ENCODE measurements at places on chromosomes 1 and 21.

DNA sequence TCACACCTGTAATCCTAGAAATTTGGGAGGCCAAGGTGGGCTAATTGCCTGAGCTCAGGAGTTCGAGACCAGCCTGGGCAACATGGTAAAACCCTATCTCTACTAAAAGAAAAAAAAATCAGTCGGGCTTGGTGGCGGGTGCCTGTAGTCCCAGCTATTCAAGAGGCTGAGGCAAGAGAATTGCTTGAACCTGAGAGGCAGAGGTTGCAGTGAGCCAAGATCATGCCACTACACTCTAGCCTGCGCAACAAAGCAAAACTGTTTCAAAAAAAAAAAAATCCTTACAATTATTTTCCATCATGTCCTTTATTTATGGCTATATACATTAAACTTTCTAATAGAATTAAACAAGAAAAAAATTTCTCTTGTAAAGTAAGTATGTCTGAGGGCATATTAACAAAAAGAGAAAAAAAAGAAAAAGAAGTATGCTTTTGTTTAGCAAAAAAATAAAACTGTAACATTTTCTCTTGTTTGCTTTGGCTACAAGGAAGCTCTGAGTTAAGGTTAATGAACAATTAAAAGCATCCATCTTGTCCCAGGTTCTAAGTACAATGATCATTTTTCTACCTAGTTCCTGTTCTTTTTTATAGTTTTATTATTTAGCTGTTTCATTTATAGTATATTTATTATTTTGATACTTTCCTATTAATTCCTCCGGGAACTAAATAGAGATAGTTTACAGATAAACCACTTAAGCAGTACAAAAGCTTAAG is 18.1 kb downstream of the TMEM50B start:
- DNase-seq = no peak

- DNase-seq = no peak
These were observed 41.8 kb upstream of the SLC16A1 start for GRCh38 chr1:112997781-112998180.

DNA sequence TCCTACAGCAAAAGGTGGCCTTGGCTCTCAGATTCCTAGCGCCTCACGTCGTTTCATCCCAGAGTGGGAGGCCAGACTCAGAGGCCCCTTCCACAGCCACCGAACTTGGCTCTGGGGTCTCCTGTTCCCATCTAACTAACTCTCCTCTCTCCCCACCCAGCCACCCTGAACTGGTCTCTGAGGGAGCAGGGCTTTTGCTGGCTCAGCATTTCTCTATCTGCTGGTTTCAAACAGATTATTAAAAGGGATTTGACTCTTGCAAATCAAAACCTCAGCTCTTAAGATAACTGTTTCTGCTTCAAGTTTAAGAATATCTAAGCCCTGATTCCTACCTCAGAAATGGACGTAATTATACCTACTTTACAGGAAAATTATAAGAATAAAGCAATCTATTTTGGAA is 91.0 kb upstream of the ATP1B1 start:
- no peak for DNase-seq

DNA sequence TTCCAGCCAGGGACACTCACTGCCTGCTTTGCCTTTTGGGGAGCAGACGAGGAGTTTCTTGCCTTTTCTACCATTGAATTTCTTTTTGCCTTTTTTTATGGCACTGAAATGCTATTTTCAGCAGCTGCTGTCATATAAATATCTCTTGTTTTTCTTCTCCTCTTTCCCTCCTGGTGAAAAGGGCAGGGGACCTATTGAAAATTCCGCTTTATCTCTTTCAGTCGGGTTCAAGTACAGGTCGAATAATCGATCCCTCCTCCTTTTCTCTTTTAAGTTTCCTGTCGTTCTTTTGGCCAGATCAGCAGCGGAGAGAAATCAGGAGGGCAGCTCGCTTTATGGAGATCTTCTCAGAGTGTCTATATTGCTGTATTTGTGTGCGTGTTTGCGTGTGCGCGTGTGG is 67.4 kb upstream of the CASZ1 start:
- DNase-seq = no peak

DNA sequence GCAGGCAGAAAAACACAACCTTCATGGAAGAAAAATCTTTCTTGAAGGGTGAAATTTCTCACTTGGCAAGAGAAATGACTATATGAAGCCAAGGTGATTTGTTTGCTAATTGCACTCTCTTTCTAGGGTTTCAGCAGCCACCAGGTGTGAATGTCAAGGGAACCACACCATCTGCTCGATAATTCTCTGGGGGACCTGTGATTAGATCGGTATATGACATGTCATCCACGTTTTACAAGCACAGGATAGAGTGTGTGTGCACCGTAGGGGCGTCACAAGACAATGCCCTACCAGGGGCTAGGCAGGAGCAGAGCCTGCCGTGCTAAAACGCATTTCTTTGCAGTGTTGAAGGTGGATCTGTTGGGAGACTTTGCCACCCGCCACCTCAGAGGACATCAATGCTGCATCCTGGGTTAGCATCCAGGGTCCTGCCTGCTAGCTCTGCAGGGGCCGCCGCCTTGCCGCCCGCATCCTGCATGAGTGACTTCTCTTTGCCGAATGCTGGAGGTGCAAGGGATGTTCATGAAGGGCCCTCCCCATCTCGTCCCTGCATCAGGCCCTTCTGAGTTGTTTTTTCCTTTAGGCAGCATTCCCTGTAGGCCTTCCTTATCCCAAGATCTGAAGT is 37.8 kb upstream of the CCSAP start:
- DNase-seq = no peak

DNA sequence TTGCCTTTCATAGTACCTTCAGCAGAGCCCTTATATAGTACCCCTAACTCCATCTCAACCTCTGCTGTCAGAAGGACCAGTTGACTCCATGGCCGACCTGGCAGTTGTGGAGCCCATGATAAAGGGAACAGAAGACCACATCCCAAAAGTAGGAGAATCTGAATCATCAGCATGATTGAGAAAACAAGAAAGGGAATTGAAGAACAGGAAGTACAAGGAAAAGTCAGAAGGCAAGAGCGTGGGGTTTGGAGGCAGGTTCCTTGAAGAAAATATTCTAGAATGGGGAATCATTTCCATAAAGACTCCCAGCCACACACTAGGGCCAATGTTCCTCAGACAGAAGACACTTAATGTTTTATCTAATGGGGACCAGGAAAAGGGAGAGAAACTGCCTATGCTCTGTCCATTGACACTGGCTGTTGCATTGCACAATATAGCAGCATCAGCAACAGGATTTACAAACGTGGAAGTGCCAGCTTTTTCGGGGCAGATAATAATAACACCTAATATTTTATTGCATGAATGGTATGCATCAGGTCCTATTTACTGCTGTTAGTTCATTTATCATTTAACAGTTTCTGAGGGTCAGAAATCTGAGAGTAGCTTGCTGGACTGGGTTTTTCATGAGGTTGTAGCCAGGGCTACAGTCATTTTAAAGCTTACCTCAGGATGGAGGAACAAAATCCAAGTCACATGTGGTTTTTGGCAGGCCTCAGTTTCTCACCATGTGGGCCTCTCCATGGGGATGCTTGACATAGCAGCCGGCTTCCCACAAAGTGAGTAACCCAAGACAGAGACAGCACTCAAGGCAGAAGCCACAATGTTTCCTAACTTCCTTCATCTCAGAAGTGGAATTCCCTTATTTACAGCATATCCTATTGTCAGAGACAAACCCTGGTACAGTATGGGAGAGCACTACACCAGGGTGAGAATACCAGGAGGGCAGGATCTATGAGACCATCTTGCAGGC is 483.4 kb downstream of the PLPP3 start:
- DNase-seq = no peak

DNA sequence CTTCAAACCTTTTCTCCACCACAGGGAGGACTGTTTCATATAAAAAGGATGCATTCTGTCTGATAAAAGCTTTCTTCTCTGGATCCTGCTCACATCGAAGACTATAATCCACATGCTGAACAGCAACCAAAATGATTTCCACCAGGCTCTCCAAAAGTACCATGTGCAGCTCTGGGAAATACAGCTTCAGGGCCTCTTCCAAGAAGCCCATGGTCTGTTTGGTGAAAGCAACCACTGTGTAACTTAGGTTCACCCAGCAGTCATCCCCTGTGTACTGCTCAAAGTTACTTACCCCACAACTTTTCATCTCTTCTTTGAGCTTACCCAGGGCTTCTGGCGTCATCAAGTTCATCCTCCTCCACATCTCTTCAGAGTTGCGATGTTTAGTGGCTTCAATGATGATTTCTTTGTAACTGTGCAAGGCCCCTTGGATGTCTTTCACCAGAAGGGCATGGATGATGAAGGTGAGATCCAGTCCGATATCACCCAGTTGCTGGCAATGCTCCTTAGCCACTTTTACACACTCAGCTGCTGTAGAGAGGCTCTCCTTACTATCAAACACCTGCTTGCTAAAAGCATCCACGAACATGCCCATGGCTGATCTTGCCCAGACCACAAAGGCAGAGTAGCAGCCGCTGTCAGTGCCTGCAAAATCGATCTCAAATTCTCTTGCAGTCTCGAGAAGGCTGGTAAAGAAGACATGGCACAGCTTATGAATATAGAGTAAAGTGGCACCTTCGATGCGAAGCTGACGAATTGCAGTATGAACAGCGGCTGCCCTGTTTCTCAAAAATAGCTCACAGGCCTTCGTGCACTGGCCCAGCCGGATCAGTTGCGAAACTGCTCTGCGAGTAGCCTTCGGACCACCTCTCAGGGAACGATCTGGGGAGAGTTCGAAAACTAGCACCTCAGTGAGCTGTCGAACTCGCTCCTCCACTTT is 1.7 kb downstream of the EXOC8 start:
- DNase-seq = no peak

GRCh38 chr1:112524251-112524650 is 15.5 kb downstream of the WNT2B start:
- DNase-seq = no peak
